ENCODE measurements at places on chromosomes 11 and 22. TPM values are rescaled to one million over a fixed set of nuclear protein-coding genes. Genes with fewer than 3 reads are reported as not detected.

DNA sequence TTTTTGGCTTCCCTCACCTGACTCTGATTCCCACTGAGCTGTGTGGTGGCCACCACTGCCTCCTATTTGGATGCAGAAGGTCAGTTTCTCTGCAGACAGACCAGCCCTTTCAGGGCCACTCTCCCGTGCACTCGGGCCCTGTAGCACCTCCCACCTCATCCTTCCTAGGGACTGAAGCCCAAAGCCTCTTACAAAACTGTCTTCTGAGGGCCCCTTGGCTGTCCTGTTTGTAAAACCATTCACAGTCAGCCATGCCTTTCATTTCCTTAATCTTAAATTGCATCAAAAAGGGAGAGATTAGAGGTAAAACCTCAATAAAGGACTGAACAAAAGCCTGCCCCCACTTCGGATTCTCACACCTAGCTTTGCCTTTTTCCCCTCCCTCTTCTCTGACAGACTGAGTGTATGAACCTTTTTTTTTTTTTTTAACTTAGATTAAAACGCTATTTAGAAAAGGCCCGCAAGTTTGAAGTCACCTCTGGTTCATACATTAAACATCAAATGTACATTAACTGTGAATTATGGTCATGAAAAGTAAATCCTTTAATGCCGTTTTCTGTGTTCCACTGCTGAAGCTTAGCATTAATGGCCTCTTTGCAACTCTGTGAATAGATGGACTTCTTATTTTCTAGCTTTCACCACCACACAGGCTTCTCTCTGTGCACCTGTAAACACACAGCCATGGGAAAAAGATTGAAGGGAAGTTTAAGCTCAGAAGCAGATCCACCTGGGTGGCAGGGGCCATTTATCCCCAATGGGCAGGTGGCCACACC is 247.2 kb upstream of the CADM1 start:
- no peak for DNase-seq

DNA sequence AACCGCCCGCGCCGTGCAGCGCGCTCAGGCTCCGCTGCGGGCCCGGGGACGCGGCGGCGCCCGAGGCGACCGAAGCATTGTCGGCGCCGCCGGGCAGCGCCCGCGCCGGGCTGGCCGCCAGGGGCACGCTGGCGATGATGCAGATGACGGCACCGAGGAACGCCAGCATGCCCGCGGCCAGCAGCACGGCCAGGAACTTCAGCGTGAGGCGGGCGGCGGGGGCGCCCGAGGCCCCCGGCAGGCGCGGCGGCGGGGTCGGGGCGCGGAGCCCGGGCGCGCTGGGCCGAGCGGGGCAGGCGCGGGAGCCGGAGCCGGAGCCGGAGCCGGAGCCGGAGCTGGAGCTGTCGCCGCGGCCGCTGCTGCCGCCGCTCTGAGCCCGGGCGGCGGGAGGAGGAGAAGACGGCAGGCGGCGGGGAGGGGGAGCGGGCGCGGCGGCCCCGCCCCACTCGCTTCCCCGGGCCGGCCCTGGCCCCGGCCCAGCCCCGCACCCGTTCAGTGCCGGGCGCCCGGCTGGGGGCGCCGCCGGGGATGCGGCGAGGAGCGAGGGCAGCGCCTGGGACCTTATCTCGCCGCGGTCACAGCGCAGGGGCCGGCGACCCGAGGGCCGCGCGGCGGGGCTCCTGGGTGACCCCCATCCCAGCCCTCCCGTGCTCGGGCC is at the start of gene NPTXR:
Gene NPTXR (minus strand): TSS at position 372 of the 658 bp plus-strand sequence.
- no peak for DNase-seq

DNA sequence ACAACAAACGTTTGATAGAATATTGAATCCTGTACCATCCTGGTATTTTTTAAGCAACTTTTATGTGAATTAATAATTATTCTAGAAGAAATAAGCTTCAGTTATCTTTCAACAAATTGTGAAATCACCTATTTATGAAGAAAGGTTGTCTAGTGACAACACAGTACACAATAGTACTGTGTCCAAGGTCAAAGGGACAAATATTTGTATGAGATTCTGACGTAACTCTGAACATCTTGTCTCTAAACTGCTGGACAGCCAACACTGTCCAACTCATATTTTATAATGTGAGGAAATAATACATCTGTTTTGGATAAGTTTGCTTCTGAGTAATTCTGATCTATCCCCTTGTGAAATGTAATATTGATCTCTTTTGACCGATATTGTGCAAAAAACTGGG is 18.9 kb downstream of the CASP5 start:
- no peak for DNase-seq

DNA sequence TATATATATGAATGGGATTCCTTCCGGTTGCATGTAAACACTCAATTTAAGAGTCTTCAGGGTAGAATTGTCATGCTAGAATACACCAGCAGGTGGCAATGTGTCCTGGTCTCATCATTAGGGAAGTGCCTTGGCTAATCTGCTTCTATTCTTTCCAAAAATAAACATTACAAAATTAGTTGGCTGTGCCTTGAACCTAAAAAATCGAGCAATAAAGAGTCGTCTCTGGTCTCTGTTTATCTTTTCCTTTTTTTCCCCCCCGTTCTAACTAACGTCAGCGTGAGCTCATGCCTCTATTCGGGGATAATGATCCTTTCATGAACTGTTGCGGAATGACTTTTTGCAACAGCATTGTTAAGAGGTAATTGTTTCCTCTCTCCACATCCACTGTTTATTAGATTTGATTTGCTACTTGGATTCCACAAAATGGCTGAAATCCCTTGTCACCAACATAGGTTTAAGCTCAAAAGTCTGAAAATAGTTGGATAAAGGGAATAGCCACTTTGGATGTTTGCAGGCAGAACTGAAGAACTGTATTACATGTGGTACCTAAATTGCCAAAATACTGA is 1.2 kb upstream of the ARHGEF12 start:
- DNase-seq = peak; percentile 70

DNA sequence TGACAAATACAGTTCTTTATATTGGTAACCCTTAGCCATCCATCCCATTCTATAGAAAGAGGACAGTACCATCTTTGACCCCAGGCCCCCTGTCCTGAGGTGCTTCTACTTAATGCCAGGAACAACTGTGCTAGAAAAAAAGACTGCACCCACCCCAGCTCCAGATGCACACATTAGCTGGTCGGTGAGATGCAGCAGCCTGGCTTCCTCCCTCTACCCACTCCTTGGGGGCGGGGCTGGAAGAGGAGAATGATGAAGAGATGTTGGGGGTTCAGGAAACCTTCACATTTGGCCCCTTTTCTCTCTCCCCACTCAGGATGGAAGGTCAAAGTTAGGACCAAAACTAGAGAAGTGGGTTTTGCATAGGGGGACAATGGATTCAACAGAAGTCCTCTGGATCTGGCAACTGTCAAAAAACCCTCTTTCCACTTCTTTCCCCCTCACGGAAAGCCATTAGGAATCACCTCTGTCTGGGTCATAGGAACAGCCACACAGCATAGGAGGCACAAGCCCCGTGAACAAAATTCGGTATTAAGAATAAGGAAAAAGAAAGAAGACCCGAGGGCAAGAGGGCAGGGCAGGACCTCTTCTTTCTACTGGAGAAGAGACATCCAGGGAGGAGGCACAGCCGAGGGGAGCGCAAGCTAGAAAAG is 755 bp downstream of the NRIP3 start:
- DNase-seq = no peak

GRCh38 chr22:44093791-44094190 is 69.7 kb downstream of the PARVB start:
- DNase-seq = no peak

GRCh38 chr11:130131961-130132850 is 27.4 kb upstream of the ST14 start:
- no peak for DNase-seq

GRCh38 chr11:122632181-122632824 is 23.2 kb upstream of the UBASH3B start:
- DNase-seq = no peak

GRCh38 chr11:130323452-130324450 is 9.0 kb upstream of the ZBTB44 start:
- DNase-seq = no peak

DNA sequence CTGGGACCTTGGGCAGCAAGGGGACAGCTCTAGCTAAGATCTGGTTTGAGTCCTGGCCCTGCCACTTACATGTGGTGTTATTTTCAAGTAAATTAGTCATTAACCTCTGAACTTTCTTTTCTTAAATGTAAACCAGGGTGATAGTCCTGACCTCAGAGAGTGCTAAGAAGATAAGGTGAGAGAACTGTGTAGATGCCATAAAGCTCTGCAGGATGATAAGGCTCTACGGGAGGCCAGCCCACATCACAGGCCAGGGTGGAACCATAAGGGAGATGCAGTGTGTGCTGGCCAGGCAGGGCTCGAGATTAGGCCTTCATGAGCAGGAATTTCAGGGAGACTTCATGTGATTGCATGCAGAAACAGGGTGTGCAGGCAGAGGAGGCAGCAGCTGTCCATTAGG is 24.2 kb downstream of the NECTIN1 start:
- DNase-seq = no peak

DNA sequence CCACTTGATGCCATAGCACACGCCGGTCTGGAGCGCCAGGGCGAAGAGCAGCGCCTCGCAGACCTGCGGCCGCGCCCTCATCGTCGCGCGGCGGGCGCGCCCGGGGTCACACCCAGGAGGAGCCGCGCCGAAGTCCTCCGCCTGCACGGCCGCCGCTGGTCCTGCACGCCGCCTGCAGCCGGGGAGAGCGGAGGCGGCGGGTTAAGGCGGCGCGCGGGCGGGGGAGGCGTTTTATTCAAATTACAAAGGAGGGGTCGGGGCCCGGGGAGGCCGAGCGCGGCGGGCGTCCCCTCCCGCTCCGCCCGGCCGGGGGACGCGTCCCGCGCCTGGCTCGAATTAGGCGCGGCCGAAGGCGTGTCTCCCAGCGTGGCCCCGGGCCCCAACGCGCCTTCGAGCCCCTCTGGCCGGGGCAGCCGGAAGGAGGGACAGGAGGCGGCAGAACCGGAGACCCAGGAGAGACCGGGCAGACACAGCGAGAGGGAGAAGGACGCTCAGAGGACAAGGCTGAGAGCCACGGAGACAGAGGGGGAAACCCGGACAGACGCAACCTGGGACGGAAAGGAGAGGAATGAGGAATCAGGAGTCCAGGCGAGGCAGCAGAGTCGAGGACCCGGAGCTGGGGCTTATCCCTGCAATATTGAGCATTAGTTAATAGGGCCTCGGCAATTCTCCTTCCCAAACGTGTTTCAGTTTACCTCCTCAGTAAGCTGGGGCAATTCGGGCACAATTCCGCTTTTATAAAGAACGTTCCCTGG is at the start of gene WNT11:
Gene WNT11 (minus strand): TSS at position 176 of the 755 bp plus-strand sequence. CDS start 95 bp downstream, at position 81.
- DNase-seq = no peak

DNA sequence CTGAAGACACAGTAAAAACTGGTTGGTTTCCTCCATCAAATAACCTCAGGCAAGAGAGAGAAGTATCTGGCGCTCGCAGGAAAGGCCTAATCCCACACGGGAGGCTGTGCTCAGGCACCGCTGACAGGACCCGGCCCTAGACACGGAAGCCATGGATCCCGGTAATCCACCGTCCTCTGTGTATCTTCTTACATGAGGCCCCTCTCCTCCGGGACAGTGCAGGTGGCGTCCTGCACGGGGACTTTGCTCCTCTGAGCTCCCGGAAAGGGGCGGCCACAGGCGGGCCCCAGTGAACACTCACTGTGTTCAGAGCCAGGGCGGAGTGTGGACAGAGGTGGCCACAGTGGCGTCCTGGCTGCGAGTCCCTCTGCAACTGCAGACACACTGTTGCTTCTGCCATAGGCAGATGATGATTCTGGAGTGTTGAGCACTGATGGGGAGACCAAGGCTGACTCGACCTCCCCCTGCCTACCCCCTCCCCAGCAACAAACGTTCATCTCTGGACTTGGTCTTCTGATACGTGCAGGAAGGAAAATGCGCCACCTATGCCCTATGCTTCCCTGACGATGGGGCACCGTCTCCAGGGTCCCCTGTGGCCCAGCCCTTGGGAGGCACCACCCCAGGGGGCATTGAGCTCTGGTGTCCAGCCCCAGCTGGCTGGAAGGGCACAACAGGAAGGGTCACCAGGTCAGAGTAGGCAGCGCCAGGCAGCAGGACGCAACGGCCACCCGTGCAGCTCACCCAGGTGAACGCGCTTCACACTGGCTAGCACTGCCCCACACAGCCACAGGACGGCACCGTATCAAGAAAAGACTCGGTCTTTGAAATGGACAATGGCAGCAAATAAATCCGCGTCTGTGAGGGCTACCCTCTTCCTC is 95.7 kb downstream of the TRMU start:
- no peak for DNase-seq

DNA sequence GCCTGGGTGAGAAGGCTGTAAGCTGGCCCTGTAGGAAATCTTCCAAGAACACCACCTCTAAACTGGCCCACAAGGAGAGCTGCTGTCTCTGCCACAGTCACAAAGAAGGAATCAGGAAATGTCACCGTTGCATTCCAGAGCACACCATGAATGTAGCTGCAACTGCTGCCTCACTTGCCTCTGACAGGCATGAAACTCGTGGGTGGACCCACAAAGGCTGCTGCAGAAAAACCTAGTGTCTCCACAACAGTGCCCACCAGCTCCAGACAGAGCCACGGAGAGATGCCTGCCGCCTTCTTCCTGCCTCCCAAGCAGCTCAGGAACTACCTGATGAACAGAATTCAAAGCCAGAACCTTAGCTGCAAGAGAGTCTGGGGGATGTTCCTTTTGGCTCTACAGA is 10.5 kb downstream of the DNAJB13 start:
- no peak for DNase-seq

DNA sequence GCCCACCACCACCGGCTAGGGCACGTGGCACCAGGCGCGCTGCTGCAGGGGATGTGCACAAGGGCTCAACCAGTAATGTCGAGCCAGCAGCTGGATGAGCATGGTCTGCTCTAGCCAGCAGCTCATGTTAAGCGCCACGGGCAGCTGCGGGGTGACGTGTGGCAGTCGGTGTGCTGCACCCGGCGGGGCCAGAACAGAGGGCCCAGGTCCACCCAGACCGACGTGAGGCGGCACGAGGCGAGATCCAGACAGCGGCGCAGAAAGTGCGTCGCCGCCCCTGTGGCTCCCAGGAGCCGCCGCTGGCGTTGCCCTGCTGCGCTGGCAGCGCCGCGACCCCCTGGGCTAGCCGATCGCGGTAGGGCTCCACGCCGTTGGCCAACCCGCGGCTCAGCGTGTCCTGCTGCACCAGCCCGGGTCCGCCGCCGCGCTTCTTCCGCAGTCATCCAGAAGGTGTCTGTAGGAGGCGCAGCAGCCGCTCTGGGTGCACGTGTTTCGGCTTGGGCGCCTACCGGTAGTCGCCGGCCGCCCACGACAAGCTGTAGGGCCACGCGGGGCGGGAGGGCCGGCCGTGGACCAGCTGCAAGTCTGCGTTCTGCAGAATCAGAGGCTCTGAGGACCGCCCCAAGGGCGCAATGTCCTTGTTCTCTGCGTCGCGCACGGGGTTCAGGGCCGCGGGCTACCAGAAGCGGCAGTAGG is 4.6 kb upstream of the GALR3 start:
- no peak for DNase-seq

Gene HBE1
- 3.6 TPM for polyA plus RNA-seq

Gene MUC6
- 56.0 TPM for polyA plus RNA-seq

- no peak for DNase-seq
Measured at GRCh38 chr22:37126882-37127281, 17.4 kb upstream of the TMPRSS6 start.

Data from left renal cortex interstitium (tissue), 4 donors.